ENCODE measurements at places on chromosomes 2 and 18.

DNA sequence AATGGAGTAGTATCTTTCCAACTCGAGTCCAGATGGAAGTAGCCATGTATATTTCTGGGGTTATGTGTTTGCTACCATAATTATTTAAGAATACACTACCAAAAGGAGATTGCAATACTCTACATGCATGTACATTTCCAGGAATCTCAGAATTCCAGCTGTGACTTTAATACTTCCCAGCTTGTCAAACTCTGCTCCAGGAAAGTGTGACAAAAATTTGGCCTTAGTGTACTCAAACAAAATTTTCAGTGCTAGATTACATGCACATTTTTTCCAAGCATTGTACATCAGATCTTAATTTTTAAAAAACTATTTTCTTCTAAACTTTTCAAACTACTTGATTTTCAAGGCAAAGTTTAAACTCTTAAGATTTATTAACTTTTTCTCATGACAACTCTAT, 1791.6 kb downstream of the SUCLG1 start:
- ATAC-seq = no peak

DNA sequence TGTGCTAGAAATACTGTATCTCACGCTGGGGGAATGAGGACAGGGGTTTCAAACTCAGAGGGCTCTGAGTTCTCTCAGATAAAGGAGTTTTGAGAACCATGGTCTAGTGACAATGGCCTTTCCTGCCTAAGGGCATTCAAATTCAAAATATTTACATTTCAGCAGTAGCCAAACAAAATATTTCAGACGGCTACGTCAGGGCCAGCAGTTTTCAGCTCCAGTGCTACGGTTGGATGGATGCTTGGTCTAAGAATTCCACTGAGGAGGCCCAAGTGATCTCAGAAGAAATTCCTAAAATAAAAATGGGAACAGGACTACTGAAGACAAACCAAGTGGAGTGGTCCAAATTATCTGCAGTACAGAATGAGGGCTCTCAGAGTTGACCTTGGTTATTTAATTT, 41.1 kb upstream of the SCG2 start:
- ATAC-seq = no peak

- no peak for ATAC-seq
Observed at GRCh38 chr2:67974559-67975430, 88.0 kb downstream of the C1D start.

DNA sequence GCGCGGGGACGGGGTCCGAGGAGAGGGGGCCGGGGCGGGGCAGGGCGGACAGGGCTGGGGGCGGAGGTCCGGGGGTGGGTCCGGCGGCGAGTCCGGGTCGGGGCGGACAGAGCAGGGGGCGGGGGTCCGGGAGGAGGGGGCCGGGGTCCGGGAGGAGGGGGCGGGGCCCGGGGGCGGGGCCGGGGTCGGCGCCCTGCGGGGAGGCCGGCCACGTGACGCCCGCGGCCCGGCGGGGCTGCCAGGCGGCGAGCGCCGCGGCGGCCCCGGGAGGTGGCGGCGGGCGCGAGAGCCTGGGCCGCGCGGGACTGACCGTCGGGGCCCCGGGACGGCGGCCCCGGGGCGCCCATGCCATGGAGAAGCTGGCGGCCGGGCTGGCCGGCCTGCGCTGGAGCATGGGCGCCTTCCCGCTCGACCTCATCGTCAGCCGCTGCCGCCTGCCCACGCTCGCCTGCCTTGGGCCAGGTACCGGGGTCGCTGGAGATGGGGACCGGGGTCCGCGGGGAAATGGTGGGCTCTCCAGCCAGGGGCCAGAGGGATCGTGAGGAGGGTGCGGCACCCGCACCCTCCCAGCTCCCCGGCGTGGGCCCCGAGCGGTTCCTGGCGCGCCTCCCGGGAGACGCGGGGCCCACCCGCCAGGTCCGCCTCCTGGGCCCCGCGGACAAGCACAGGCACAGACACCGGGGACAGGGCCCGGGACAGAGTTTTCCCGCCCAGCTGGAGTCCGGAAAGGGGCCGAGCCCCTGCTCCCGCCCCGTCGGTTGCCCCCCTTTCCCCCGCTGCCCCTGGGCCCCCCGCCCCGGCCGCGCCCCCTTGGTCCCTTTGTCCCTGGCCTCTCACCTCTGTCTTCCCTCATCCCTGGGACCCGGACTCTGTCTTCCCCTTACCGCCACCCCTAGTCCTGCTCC, at the start of gene GAREM2:
Gene GAREM2, plus strand, starts transcription at position 218 of the 905 bp plus-strand sequence. Its CDS starts 133 bp downstream, at position 351.
- ATAC-seq = peak; percentile 22

- ATAC-seq = no peak
Observed at GRCh38 chr18:35688757-35689156, 107.2 kb downstream of the GALNT1 start.

DNA sequence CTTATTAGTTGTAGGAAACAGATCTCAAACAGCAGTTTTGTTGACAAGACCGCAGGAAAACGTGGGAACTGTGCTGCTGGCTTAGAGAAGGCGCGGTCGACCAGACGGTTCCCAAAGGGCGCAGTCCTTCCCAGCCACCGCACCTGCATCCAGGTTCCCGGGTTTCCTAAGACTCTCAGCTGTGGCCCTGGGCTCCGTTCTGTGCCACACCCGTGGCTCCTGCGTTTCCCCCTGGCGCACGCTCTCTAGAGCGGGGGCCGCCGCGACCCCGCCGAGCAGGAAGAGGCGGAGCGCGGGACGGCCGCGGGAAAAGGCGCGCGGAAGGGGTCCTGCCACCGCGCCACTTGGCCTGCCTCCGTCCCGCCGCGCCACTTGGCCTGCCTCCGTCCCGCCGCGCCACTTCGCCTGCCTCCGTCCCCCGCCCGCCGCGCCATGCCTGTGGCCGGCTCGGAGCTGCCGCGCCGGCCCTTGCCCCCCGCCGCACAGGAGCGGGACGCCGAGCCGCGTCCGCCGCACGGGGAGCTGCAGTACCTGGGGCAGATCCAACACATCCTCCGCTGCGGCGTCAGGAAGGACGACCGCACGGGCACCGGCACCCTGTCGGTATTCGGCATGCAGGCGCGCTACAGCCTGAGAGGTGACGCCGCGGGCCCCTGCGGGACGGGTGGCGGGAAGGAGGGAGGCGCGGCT, at the start of gene TYMS:
Gene TYMS, plus strand, starts transcription at position 343 of the 690 bp plus-strand sequence. Its CDS starts 90 bp downstream, at position 433.
- ATAC-seq = peak; percentile 57

DNA sequence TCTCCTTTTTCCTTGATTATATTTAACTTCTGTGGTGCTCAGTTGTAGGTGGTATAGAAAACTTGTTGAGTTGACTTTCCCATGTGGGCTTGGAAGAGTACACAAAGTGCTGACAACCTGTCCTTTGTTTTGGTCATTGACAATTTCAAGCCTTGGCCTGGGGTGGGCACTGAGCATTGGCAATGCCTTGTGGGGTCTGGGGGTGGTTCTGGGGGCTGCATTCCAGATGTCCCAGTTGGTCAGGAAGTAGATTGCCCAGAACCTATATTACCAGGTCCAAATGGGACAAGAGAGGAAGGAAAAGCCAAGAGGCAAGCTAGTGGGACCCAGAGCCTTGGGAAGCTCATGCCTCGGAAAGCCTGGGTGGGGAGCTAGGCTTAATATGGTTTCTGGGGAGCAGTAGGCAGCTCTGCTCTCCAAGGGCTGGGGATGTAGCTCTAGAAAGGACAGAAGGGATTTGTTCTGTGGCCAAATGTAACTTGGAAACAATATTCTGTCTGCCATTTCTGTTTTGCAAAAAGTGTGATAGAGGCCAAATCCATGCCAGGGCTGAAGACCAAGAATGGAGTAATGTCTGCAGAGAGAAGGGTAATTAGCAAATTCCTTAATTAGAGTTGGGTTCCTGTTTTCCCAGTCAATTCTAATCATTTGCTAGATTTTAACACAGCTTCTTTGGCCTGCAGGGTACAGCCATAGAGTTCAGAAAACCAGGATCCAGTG, 87.4 kb downstream of the SLC4A3 start:
- ATAC-seq = no peak

DNA sequence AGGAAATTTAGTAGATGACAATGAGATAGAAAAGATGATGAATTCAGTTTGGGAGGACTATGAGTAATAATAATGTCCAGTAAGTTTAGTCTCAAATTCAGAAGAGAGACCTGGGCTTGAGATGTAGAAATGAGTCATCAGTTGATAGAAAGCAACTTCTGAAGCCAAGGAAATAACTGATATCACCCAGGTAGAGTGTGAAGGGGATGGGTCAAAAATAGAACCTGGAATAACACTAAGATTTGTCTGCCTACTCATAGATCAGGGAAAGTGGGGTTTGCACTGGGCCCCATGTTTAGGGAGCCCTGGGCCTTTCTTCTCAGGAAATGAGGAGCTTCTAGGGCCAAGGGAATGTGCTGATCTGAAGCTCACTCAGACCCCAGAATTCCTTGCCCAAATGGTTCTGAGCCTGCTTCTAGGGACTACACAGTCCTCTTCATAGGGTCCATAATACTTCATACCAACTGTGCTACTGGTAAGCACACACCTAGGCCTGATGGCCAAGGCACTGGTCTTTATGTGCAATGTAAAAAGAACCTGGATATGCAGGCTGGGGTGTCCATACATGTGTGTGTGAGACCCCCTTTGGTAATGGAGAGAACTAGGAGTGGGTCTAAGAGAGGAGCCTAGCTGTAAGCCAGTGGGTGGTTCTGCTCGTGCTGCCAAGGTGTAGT, 141.2 kb downstream of the IKZF2 start:
- peak; percentile 47 for ATAC-seq

DNA sequence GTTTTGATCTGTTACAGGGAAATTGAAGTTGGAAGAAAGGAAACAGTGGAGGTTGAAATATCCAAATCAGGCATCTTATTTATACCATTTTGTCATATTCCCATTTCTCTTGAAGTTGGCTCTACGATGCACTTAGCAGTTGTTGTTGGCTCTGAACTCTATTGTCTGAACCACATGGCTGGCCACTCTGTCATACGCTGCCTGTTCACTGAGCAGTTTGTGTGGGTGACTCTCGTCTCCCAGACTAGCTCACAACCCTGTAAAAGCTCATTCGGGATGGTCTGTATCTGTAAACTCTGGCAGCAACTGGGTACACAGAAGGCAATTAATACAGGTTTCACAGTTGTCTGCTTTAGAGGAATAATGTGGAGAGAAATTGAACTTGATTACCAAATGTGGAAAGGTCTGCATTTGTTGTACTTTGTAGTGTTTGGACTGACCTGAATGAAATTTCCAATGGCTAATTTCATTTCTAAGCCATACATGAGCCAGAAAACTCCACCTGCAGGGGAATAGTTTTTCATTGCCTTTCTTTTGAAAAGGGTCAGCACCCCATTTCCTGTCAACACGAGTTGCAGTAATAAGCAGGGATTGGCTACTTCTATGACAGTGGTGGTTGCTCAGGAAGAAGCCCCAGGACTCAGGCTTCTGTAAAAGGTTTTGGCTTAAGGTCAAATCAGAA, 378.2 kb downstream of the OSR1 start:
- ATAC-seq = no peak

DNA sequence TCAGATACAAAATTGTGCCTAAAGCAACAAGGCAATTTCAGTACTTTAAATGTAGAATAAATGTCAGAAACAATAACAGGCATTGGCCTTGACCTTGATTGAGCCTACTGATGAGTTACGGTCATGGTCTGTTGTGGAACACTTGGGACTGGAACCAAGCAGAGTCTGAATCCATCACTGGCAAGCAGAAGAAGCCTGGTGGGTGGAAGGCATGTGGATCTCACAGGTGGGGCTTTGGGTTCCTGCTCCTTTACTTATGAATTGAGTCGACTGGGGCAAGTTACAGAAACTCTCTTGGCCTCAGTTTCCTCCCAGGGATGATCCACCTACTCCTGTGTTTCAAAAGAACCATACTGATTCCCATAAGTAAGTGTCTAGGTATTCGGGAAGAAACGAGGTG, 102.3 kb downstream of the KCNF1 start:
- no peak for ATAC-seq

- no peak for ATAC-seq
Observed at GRCh38 chr2:46500801-46501200, 21.4 kb downstream of the TMEM247 start.

- ATAC-seq = no peak
Observed at GRCh38 chr2:120308038-120308910, 37.7 kb upstream of the INHBB start.

GRCh38 chr2:220782609-220783113, 789.4 kb downstream of the EPHA4 start:
- no peak for ATAC-seq

DNA sequence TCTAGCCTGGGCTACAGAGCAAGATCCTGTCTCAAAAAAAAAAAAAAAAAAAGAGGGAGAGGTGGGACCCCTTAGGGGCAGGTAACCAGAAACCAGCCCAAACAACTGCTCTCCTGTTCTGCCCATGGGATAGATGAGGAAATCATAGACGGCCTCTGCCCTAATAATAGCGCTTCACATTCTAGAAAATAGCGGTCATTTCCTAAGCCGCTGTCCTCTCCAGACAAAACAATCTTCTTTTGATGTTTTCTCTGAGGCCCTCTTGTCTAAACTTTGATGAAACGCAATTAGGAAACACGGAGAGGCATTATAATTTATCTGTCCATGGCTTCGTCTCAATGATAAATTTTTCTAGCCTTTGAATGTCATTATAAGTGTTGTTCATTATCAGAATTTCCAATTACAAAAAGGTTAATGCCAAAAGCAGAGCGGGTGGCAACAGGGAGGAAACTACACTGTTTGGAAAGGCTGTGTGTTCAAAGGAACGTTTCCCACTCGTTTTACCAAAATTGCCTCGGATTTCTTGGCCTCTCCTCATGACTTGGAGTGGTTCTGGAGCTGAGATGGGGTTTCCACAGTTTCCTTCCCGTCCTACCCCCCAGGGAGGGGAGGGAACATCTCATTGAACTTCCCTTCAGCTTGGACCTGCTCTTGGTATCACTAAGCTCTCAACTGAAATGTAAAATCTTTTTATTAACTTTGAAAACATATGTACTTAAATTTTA, 151.6 kb upstream of the ZNF236 start:
- no peak for ATAC-seq

DNA sequence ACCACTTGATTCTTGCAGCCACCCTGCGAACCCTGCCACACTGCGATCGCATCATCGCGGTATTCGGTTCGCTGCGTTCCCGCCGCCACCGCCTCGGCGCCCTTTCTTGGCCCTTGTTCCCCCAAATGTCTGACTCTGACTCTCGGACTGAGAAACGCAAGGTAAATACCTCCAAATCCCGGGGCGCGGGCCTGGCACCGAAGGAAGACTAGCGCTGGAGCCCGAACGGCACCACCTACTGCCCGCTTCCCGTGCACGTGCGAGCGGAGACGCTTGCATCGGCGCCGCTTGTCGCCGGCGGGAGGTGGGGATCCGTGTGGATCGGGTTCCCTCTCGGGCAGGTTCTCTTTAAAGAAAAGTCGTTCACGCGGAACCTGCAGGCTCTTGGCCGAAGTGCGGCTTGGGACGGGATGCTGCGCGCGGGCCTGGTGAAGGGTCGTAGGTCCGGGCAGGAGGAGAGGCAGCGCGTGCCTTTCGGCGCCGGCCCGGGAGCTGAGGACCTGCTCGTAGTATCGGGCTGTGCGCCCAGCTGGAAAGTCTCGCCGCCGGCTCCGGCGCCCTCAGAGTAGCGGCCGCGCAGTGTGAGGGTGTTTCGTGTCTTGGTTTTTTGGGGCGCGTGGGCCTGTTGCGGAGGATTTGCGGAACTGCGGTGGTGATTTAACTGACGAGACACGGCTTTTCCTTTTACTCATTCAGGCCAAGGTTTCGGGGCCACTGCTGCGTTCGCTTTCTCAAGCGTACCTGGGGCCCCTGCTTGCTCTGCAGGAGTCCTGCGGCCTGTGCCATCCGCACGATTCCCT, 514 bp downstream of the BCL2L11 start:
- ATAC-seq = no peak

GRCh38 chr2:205555566-205556230, 126.6 kb upstream of the NRP2 start:
- ATAC-seq = no peak

GRCh38 chr2:233663911-233664310, 7.8 kb upstream of the UGT1A9 start:
- ATAC-seq = no peak

- ATAC-seq = no peak
Observed at GRCh38 chr2:232367591-232368233, 10.8 kb upstream of the ALPP start.

Measured in activated CD4-positive, CD25-positive, alpha-beta regulatory T cell treated with anti-CD3 and anti-CD28 coated beads, Interleukin-2, amount 50 U/mL, for 24 hours (primary cell).